Liver (tissue), 10 donors: ENCODE measurements at places on chromosomes 5 and 9. TPM values are rescaled to one million over a fixed set of nuclear protein-coding genes. Genes with fewer than 3 reads are reported as not detected.

DNA sequence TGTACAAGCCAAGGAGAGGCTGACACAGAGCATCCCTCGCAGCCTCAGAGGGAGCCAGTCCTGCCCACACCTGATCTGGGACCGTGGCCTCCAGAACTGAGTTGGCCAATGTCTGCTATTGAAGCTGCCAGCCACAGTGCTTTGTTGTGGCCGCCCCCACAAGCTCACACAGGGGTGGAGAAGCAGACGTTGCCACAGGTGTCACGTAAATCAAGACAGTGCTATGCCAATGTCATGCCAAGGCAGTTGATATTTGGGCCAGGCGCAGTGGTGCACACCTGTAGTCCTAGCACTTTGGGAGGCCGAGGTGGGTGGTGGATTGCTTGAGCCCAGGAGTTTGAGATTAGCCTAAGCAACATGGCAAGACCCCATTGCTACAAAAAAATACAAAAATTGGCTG is 17.3 kb upstream of the TERT start:
- no peak overlapping the region for H3K27ac ChIP-seq
- no peaks in the 10 kb centered on the region for H3K27me3 ChIP-seq
- H3K4me1 ChIP-seq, result peaks cover 16% of the 10 kb centered on the region
- H3K4me3 ChIP-seq, result no peak overlapping the region
- no peaks in the 10 kb centered on the region for H3K36me3 ChIP-seq

DNA sequence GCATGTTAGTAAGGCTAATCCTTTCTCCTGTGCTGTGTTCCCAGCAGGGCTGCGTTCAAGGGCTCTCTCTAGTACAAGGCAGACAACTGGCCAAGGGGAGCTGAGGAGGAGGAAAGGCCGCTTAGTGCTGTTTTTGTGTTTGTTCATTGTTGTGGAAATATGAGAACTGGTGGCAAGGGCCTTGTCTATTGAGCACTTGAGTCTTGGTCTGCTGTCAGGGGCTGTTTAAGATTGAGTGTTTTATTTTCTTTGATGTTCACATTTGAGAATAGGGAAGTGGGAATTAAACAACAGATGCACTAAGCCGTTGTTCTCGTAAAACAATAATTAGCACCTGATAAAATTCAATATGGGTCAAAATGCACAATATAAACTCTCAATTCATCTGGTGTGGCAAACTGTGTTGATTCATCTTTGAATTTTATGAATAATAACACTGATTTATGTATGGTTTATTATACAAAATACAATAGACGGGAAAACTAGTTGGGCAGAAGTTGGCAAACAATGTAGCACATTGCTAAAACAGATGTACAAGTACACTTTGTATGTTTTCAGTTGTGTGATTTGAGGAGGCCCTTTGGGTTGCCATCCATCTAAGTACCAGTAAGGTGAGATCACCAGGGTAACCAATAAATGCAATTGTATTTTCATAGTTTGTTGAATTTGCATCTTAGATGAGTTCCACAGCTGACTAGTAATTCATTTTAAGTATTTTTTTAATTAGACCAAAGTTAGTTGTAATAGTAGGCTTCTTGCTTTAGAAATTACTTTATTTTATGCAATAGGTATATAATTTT is 97.6 kb upstream of the GRHPR start:
- H3K27me3 ChIP-seq, result no peaks in the 10 kb centered on the region
- H3K36me3 ChIP-seq, result no peaks in the 10 kb centered on the region
- no peak overlapping the region for H3K4me3 ChIP-seq

GRCh38 chr5:125874057-125874456 is 549.2 kb upstream of the GRAMD2B start:
- H3K27ac ChIP-seq, result no peak overlapping the region
- no peaks in the 10 kb centered on the region for H3K4me1 ChIP-seq

GRCh38 chr9:81234924-81235610 is 454.3 kb downstream of the TLE1 start:
- H3K4me3 ChIP-seq, result no peak overlapping the region
- no peaks in the 10 kb centered on the region for H3K36me3 ChIP-seq
- H3K27ac ChIP-seq, result no peak overlapping the region
- DNase-seq, result no peak
- H3K27me3 ChIP-seq, result no peaks in the 10 kb centered on the region
- no peaks in the 10 kb centered on the region for H3K4me1 ChIP-seq

DNA sequence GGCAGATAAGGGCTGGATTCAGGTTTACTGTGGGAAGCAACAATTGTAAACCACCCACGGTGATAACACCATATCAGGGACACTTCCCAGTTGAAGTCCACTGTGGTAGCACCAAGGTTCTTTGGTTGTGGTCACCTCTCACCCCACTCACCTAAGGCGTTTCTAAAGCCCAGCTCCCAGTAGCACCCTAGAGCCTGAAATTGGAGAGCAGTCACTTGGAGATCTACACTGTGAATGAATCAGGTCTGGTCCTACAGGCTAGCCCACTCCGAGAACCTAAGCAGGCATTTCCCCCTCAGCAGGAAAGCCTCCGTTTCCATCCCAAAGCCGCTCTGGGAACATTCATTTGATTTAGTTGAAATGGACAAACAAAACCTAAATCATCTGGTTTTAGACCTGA is 191.3 kb downstream of the TTC39B start:
- no peak overlapping the region for H3K4me3 ChIP-seq
- no peaks in the 10 kb centered on the region for H3K4me1 ChIP-seq
- no peak for DNase-seq
- no peak overlapping the region for H3K27ac ChIP-seq
- peaks cover 2% of the 10 kb centered on the region for H3K27me3 ChIP-seq

DNA sequence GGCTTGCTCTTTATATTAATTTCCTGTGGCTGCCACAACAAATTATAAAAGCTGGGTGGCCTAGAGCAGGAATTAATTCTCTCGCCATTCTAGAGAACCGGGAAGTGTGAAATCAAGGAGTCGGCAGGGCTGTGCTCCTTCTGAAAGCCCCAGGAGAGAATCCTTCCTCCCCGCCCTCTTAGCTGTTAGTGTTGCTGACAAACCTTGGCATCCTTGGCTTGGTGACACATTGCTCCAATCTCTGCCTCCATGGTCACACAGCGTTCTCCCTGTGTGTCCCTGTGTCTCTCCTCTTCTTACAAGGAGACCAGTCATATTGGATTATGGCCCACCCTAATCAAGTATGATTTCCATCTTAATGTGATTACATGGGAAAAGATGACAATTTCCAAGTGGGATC is 55.9 kb upstream of the NEURL1B start:
- H3K4me3 ChIP-seq, result no peak overlapping the region
- no peaks in the 10 kb centered on the region for H3K27me3 ChIP-seq
- H3K27ac ChIP-seq, result no peak overlapping the region

- H3K36me3 ChIP-seq, result no peaks in the 10 kb centered on the region
- no peaks in the 10 kb centered on the region for H3K4me1 ChIP-seq
- peaks cover 2% of the 10 kb centered on the region for H3K27me3 ChIP-seq
Observed at GRCh38 chr5:128403333-128403732, 134.7 kb downstream of the FBN2 start.

DNA sequence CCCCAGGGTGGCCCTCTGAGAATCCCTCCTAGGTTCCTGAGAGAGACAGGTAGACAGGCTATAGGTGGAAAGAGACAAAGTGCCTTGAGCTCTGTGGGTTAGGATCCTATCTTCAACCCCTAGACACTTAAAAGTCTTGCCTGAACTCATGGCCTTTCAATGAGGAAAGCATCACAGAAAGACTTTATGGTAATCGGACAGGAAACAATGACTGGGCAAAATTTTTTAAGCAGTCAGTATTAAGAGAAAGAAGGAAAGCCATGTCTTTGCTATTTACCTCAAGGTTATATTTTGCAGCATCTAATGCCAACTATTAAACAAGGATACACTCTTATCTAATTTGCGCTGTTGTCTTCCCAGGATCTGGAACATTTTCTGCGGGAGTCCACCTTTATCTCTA is 93.2 kb downstream of the PCSK1 start:
- H3K36me3 ChIP-seq, result no peaks in the 10 kb centered on the region
- H3K27me3 ChIP-seq, result no peaks in the 10 kb centered on the region
- H3K27ac ChIP-seq, result peak overlapping the region; percentile 65
- peaks cover 4% of the 10 kb centered on the region for H3K4me1 ChIP-seq
- H3K4me3 ChIP-seq, result peak overlapping the region; percentile 21

DNA sequence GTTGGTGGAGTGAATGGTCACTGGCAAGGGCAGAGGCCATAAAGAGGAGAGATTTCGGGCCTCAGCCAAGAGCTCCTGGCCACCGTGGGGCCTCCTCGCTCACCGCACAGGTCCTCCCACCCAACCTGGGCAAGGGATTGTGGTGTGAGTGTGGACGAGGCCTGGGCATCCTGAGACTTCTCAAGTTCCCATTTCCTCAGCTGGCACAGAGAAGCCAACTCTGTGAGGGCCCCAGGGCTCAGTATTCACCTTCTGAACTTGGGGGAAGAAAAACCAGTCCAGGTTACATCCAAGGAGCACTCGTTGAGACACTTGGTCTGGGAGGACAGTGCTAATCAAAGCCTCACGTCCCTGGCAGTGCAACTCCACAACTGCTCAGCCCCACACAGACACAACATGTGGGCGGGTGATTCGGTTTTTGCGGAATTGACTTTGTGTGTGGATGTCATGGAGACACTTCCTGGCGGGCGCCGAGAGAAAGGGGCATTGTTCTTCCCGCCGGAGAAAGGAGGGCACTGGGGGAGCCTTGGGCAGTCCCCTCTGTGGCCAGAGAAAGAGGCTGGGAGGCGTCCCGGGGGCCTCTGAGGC is 28.5 kb upstream of the NKD2 start:
- H3K36me3 ChIP-seq, result no peaks in the 10 kb centered on the region
- no peaks in the 10 kb centered on the region for H3K27me3 ChIP-seq
- H3K4me1 ChIP-seq, result no peaks in the 10 kb centered on the region
- DNase-seq, result no peak
- H3K27ac ChIP-seq, result no peak overlapping the region

DNA sequence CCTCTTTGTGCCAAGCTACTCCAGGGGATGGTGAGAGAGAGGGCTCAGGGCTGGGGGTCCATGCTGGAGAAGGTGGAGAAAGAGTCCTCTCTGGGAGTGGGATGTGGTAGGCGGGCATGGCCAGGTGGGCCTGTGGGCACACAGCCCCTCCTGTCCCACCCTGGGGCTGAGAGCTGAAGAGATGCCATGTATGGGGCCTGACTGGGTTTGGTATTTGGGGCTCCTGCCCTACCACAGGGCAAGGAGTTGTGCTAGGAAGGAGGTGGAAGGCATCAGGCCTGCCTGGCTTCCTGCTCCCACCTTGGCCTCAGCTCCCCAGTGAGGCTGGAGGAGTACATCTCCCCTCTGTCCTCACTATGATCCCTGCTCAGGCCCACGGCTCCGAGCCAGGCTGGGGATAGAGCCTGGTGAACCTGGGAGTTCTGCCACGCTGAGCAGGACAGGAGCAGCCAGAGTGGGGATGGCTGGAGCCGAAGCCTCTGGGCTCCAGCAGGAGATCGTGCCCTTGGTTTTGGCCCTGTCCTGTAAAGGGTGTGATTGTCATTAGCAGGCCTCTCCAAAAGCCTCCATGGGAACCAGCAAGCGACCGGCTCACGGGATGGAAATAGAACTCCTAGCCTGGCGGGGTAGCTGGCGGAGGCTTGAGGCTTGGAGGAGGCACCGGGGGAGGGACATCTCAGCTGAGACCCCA is 75.5 kb downstream of the CACNA1B start:
- H3K27ac ChIP-seq, result no peak overlapping the region
- H3K4me3 ChIP-seq, result no peak overlapping the region
- no peaks in the 10 kb centered on the region for H3K36me3 ChIP-seq
- H3K27me3 ChIP-seq, result no peaks in the 10 kb centered on the region
- no peak for DNase-seq

- H3K4me1 ChIP-seq, result no peaks in the 10 kb centered on the region
- H3K27me3 ChIP-seq, result no peaks in the 10 kb centered on the region
- no peak overlapping the region for H3K4me3 ChIP-seq
- H3K27ac ChIP-seq, result no peak overlapping the region
Observed at GRCh38 chr5:34857161-34857560, 18.2 kb downstream of the TTC23L start.

DNA sequence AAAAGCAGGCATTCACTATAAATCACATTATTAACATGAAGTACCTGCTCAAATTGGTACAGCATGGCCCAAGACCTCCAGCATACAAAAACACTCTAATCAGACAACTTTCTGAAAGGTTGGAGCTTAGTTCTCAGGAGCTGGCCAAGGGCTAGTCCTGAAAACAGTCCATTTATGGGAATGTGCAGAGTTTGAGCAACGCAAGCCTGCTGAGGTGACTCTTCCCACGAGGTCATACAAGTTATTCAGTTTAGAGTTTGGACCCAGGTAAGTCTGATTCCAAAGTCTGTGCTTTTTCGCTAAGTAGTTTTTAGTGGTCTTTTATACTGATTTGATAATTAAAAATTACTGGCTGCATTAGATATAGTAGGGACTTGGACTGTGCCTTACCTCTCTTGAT is 52.6 kb downstream of the AP3S1 start:
- H3K4me3 ChIP-seq, result no peak overlapping the region
- H3K36me3 ChIP-seq, result no peaks in the 10 kb centered on the region
- peaks cover 3% of the 10 kb centered on the region for H3K4me1 ChIP-seq
- no peak overlapping the region for H3K27ac ChIP-seq
- H3K27me3 ChIP-seq, result no peaks in the 10 kb centered on the region

DNA sequence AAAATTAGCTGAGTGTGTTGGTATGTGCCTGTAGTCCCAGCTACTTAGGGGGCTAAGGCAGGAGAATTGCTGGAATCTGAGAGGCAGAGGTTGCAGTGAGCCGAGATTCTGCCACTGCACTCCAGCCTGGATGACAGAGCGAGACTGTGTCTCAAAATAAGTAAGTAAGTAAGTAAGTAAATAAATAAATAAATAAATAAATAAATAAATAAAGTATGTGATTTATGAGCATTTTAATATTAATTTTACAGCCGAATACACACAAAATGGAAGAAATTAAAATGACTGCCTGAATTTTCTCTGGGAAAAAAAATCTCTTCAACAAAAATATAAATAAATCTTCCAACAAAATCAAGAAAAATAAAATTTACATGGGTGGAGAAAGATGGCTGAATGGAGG is 740.7 kb downstream of the CDH18 start:
- H3K4me1 ChIP-seq, result no peaks in the 10 kb centered on the region
- no peaks in the 10 kb centered on the region for H3K27me3 ChIP-seq
- DNase-seq, result no peak

DNA sequence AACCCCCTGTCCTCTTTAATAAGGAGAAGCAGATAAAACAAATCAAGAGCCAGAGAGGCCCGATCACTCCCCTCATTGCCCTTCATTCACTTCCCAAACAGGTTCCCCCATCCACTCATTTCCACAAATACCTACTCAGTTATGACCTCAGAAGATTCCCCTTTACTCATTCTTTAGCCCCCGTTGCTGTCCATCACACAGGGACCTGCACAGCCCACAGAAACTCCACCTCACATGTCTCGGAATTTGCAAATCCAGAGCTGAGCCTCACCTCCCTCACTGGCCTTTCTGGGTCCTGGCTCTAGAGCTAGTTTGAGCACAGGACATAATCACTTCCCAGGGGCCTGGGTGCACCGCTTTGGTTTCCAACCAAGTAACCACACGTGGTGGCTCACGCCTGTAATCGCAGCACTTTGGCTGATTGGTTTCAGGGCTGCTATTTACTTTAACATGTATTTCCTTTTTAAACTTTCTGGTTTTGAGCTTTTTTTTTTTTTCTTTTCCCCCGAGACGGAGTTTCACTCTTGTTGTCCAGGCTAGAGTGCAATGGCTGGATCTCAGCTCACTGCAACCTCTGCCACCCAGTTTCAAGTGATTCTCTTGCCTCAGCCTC is 17.8 kb downstream of the ATP6V0E1 start:
- H3K4me1 ChIP-seq, result peaks cover 4% of the 10 kb centered on the region
- H3K27me3 ChIP-seq, result no peaks in the 10 kb centered on the region
- peaks cover 5% of the 10 kb centered on the region for H3K36me3 ChIP-seq
- H3K27ac ChIP-seq, result no peak overlapping the region
- H3K4me3 ChIP-seq, result no peak overlapping the region

The CENPK gene
- total RNA-seq, result 0.33 TPM

The TSSK1B gene
- total RNA-seq, result not detected

The FBP2 gene
- total RNA-seq, result not detected

The MEGF9 gene
- total RNA-seq, result 27.4 TPM

The PCDHGB5 gene
- total RNA-seq, result 3.8 TPM

The SYK gene
- total RNA-seq, result 5.3 TPM

The MOB3B gene
- 0.79 TPM for total RNA-seq

The C7 gene
- total RNA-seq, result 25.5 TPM
